ENCODE measurements at places on chromosomes 6 and 20.

DNA sequence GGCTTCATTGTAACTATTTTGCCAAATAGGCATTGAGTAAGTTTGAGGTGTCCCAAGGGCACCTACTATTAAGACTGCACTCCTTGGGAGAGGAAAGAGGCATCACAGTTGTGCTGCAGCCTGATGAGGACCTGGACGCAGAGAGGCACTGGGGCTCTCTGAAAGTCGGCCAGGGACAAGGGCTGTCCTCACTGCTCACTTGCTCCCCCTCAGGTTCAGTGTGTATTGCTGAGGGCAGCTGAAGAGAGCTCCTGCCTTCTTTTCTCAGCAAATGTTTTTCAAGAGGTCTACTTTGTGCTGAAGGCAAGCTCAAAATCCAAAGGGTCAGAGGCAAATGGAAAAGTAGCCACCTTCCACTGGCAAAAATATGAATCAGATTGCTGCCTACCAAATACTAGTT lies 331.8 kb downstream of the RIMS1 start:
- DNase-seq = no peak

DNA sequence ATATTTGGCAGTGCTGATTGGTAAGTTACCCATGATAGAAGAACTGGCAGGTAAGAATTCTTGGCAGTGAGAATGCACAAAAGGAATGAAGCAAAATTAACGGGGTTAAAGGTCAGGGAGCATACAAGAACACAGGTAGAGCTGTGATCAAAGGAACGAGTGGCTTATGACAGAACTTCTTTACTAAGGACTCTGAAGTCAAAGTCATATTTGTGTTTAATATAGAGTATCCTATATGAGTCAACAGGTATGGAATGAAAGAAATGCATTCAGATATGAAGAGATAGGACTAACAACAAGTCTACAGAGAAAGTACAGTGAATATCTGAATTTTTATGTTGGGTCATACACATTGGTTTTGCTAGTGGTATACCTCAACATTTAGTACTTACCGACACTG lies 209.0 kb upstream of the CITED2 start:
- DNase-seq = no peak

GRCh38 chr6:94859924-94860323 lies 717.4 kb upstream of the MANEA start:
- no peak for DNase-seq

GRCh38 chr6:155001482-155001881 lies 6.4 kb downstream of the TIAM2 start:
- no peak for DNase-seq

DNA sequence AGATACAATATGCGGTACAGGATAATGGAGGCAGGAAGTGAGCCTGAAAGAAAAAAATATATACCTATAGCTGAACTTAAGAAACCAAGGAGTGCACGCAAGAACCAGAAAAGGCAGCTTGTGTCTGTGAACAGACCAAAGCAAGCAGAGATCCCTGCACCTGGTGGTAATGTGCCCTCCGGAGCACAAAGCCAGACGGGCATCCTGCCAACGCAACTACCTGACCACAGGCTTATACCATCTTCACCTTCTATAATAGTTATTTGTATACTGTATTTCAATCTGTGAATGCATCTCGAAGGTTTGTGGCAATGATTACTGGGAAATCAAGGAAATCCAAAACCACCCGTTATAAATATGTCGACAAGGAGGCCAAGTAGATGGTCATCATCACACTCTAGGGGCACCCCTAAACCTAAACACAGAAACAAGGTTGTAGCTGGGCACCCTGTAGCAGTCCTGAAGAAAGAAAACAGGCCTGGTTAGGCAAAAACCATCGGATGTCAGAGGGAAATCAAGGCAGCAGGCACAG lies 801 bp downstream of the FBXL4 start:
- DNase-seq = peak; percentile 59

DNA sequence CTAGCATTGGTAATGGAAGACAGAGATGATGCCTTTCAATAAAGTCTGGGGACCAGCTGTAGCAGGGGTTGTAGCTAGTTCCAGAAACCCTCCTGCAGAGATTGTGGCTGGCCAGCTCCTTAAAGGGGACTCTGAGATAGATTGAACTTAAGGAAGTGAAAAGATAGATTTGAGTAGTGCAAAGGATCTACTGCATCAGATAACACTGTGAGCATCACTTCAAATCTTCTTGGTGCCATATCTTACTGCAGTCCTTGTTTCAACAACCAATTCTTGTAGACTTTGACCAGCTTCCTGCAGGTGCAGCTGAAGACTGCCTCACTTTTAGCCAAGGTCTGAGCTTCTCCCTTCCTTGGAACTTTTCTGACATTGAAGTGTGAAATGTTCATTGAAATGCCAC lies 14.8 kb upstream of the CEP162 start:
- no peak for DNase-seq

DNA sequence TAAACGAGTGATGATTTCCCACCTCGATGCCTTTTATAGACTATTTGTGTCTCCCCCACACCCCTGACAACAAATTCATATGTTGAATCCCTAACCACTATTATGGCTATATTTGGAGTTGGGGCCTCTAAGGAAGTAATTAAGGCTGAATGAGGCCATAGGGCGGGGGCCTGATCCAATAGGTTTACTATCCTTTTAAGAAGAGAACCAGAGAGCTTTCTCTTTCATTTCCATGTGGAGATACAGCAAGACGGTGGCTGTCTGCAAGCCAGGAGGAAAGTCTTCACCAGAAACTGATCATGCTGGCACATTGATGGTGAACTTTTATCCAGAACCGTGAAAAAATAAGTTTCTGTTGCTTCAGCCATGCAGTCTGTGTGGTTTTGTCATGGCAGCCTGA lies 38.9 kb upstream of the CLIC5 start:
- no peak for DNase-seq

DNA sequence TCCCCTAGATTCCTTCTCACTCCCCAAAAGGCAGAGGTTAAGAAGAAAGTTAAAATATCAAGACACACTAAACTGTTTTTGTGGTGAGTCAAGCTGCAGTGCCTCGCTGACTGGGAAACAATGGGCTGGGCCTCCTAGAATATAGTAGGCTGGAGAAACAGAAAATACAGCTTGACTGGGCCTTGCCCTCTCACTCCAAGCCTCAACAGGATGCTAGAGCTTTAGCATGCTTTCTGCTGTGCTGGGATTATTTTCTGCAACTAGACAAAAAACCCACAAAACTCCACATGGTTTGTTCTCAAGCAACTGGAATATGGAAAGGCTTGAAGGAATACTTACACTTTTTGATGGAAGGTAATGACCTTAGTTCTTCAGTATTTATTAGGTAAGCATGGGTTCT lies 27.9 kb downstream of the FOXO3 start:
- no peak for DNase-seq

DNA sequence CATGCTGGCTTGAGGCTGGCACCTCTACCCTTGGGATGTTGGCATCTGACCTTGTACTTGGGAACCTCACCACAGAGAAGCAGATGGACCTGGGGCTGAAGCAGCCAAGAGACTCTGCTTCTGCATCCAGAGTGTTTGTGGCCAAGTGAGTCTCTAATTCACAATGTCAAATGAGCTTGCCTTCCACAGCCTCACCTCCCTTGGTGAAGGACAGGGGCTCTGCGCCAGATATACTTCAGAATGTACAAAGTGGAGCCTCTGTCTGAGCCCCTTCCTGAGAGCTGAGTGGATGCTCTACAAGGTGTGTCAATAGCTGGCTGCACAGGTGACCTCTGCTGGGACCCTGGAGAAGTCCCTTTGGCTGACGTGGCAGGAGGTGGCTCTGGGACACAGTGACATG lies 508.9 kb downstream of the CDH26 start:
- no peak for DNase-seq

- DNase-seq = peak; percentile 17
Observed at GRCh38 chr6:72974276-72974675, 251.0 kb downstream of the KHDC1L start.

GRCh38 chr6:13917141-13917540 lies 7.6 kb upstream of the RNF182 start:
- no peak for DNase-seq

DNA sequence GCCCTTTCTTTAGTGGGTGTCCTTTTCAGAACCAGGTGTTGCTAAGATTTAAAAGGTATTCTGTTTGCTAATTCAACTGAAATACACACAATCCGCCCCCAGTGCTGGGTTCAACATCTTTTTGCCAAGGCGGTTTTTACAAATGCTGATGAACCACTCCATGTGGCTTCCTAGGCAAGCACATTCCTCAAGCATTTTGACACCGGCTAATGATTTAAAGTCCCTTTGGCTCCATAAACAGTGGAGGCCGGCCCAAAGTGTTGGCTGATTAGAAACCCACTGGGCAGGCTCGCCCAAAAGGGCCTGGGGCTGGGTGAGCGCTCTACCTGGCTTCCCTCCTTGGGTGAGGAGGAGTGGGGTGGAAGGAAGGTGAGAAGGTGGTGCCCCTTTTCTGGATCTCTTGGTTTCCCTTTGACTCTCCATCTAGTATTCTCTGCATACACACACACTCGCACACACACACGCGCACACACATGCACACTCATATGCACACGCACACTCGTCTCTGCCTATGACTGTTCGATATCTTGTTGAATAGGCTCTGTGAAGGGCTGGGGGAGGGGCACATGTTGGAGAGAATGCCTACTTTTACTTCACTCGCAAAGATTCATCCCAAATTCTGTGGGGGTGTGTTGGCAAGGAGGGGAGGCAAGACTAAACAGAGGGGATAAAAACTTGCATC lies 66.7 kb upstream of the ARMC2 start:
- no peak for DNase-seq

DNA sequence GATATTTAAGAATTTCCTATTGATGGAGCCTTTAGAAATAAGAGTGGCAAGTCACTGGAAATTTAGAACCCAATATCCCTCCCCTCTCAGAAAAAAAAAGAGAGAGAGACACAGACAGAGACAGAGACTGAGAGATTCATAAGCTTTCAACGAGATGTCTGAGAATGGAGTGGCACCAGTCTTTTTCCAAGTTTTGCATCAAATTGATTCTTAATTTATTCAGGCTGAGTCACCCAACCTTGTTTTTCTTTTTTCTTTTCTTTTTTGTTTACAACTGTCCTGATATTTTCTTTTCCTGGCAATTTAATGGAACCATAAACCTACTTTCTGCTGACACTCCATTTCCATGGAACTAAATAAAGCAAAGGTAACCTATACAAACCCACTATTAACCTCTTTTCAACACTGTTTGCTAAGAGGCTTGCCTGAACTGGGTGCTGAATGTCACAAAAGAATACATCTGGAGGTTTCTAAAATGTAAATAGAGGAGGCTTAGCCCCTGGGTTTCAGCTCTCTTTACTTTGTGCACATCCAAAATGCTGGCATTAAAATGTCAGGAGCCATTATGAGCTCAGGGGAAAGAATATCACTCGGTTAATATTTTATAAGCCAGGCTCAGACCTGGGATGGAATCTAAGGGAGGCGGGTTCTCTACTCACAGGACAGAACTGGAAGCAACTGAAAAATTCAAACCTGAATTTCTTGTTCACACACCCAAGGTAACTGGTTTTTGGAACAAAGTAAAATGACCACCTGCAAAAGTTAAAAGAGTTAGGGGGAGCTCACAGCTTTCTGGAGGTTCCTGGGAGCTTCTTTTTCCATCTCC lies 100.8 kb downstream of the BFSP1 start:
- peak; percentile 98 for DNase-seq

DNA sequence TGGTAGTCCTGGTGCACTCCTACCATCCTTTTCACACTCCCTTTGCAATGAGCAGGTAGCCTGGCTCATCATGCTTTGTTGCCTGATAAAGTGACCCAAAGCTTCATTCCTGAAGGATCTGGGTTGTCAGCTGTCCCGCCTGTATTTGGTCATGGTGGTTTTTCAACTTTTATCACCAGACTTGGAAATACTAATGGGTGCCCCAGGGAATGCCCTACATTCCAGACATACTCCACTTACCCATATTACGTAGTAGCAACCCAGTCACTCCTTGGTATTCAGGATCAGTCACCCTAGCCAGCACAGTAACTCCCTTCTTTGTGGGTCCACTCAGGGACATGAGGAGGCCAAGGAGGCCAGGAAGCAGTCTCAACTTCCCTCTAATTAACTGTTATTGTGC lies 199.2 kb downstream of the MAFB start:
- DNase-seq = no peak

GRCh38 chr6:29519291-29520010 lies 31.7 kb upstream of the MAS1L start:
- no peak for DNase-seq

DNA sequence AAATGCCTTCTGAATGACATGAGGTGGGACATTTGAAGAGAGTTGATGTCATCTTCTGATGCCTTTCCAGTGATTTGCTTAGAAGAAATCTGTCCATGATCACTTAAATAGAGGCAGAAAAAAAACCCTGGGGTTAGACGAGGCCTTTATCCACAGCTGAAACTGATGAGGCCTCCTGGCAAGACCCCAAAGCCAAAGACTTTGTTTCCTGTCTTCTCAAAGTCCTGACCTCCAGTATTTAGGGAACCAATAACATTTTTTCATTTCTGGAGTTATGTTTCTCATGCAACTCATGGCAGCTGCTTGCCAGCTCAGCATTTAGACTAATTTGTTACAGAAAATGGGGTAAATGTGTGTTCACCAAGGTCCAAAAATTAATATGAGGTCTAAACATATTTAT lies 248.0 kb upstream of the PRDM1 start:
- no peak for DNase-seq
